ENCODE measurements at places on chromosomes 3 and 15. TPM values are rescaled to one million over a fixed set of nuclear protein-coding genes. Genes with fewer than 3 reads are reported as not detected.
A peak's percentile ranks its signal among the peaks of the same experiment; 100 is the strongest.

GRCh38 chr3:120427201-120427600 lies 23.6 kb downstream of the FSTL1 start:
- no peak for DNase-seq

DNA sequence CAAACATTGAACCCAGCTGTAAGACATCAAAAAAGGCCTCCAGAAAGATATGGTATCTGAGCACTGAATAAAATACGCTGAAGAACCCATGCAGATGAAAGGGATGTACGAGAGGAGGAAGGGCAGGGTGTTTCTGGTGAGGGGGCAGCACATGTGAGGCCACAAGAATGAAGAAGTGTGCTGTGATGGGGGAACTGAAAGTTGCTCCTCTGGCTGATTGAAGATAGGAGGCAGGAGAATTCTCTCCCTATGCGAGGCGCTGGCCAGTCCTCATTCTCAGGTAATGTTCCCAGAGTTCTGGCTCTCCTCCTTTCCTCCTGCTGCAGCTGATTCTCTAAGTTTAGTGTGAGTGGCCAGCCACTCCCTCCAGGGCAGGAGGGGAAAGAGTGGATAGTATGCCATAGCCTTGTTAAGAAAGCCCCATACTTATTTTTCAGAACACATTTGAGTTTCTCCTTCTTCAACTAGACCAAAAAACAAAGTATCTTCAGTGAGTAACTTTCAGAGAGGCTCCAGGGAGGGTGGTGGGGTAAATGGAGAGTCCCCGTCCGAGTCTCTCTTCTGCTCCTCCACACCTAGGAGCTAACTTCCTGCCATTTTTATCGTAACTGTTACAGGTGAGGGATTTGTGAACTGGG lies 26.9 kb upstream of the MYO1E start:
- no peak for DNase-seq

DNA sequence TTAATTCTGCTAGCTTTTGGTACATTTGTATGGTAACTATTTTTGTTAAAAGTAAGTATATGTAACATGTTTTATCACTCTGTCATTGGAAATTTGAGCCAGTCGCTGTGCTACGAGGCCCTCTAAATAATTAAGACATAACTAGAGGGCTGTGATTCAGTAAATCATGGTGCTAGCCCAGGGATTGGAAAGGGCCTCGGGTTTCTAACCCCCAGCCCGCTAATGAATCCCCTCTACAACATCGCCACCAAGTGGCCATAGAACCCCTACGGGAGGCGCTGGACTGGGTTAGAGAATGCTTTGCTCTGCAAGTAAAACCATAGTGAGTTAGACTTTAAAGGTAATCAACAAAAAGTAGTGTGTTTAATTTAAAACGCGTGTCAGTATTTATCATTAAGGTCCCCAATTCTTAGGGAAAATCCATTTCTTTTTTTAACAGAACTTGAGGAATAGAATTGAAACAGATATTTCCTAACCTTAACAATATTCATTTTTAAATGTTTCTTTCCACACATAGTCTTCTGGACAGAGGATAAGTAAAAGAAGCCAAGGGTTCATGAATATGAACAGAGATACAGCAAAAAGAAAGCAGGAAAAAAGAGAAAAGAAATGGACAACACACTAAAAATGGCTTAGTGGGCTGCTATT lies 744.7 kb downstream of the EPHA3 start:
- peak; percentile 1 for DNase-seq

DNA sequence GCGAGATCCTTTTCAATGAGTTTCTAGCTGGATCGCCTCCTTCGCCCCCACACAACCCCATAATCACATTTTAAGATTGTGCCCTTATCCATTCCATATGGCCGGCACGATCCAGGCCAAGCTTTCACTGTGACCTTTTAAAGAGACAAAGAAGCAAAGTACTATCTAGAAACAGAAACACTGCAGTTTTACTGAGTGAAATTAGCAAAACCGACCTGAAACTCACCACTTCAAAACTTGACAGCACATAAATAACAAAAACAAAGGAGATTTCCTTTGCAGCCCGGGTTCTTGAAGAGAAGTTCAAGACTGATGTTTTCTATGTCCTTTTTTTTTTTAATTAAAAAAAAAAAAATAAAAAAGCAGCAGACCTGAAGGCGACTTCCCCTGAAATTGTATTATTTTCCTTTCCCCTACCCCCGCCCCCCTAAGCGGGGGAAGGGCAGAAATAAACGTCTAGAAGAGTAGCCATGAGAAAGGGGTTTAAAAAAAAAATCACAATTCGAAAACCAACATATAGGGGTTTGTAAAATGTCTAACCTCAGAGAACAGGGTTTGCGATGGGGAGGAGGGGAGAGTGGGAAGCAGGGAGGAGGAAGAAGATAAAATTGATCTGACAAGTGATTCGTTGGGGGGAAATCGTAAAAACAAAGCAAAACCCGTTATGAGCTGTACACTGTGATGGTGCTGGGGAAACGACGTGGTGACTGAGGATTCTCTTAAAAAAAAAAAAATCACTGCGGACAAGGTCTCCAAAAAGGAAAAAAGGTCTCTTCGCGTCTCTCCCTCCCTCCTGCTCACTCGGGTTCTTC lies 1.5 kb downstream of the SATB1 start:
- DNase-seq = peak; percentile 81

DNA sequence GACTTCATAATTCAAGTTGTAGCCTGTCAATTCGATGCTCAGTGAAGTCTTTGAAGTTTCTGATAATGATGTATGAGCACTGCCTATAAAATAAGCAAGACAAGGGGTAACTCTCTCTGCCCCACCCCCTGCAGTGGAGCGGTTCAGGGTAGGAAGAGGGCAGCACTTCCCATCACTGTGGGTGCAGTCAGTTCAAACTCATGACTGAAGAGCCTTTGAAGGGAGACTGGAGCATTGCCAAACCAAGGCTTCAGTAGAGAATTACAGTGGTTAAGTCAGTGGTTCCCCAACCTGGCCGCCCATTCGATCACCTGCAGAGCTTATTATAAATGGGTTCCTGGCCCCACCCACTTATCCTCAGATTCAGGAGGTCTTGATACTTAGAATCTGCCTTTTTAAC lies 190.6 kb downstream of the SHQ1 start:
- peak; percentile 74 for DNase-seq

DNA sequence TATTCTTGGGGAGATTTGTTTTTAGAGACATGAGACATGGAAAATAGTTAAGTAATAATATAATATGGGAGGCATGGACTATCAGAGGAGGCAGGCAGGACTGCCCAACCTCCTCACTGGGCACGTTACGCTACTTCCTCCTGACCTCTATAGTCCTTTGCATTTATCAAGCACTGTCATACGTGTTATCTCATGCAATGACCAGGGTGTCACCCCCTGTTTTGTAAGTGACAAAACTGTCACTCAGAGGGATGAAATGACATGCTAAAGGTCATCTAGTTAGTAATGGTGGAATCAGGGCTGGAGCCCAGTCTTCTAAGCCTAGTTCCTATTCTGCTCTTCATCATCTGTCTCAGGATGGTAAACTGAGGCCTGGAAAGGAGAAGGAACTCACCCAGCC lies 66.7 kb downstream of the ST6GAL1 start:
- DNase-seq = no peak

- no peak for DNase-seq
Measured at GRCh38 chr3:62375655-62376453, 2.5 kb upstream of the FEZF2 start.

GRCh38 chr15:77038312-77039216 lies 32.3 kb downstream of the TSPAN3 start:
- DNase-seq = peak; percentile 37

- DNase-seq = no peak
Measured at GRCh38 chr3:192331749-192332385, 395.5 kb downstream of the FGF12 start.

DNA sequence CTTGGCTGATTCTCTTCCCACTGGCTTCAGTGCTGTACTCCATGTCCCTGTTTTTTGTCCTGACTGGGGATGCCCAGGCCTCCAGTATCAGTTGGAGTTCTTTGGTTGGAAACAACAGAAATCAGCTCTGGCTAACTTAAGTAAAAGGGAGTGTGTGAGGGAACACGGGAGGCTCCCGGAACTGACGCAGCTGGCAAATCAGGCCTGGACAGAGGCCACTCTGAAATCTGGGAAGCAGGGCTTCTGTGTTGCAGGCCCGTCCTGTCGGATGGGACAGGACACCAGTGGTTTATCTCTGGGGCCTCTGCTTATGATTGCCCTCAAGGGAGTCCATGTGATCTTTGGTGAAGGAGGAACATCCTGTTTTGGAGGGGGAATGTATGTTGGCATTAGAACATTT lies 124.3 kb downstream of the CHCHD6 start:
- no peak for DNase-seq

DNA sequence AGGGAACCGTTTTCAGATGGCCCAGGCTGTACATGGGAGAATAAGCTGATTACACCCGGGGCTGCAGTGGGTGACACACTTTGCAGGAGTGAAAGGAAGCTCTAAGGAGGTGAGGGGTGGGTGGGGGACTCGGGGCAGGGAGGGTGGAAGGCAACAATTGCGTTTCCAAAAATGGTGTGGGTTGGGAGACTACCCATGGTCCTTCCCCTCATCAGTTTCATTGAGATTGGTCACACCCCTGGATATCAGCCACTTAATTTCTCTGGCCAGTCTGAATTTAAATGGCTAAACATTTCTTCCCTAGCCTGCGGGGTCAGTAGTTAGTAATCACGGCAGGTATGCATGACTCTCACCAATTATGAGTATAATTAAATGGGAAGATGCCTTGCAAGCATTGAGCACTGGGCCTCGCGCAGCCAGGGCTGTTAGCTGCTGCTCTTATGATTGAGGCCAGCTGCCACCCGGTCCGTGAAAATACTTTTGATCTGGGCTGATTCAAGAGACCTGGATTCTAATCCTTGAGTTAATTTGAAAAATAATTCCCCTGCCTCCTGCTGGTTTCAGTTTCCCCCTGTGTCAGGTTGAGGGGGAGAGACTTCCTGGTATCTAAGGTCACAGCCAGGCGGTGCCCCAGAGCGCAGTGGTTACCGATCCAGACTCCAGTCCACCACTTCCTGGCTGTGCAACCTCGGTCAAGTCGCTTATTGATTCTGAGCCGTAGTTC lies 23.3 kb downstream of the SLC6A6 start:
- DNase-seq = peak; percentile 75

The P2RY13 gene
- not detected for total RNA-seq

DNA sequence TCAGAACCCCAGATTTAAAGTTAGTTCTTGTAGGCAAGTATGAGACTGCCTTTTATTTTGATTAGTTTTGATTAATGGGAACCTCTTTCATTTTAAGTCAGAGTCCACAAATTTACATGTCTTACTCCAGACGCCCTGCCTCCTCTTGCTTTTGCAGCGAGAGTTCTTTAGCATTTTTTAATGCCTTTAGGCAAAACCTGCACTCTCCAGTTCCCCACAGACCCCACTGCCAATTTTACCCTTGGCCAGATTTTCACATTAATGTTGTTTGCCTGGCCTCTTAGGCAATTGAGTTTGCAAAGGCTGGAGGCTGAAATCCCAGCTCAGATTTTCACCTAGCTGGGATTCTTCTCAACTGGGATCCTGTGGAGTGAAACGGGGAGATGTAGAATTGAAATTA lies 85.8 kb downstream of the GAP43 start:
- no peak for DNase-seq

GRCh38 chr15:88684345-88684744 lies 45.5 kb downstream of the ISG20 start:
- DNase-seq = no peak

DNA sequence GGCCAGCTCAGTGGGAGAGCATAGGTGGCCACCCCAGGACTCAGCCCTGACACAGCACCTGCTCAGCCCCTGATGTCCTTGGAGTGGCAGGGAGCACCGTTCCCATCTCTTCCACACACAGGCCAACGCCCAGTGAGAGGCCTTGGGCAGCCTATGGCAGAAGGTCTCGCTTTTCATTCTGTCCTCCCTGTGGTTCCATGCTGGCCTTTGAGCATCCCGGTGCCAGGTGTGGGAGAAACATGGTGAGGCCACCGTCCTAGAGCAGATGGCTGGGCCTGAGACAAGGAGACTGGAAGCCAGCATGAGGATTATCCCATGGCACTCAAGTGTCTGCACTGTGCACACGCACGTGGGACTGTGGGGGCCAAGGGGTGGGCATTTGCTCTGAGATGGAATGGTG lies 25.1 kb downstream of the ADCY5 start:
- no peak for DNase-seq

DNA sequence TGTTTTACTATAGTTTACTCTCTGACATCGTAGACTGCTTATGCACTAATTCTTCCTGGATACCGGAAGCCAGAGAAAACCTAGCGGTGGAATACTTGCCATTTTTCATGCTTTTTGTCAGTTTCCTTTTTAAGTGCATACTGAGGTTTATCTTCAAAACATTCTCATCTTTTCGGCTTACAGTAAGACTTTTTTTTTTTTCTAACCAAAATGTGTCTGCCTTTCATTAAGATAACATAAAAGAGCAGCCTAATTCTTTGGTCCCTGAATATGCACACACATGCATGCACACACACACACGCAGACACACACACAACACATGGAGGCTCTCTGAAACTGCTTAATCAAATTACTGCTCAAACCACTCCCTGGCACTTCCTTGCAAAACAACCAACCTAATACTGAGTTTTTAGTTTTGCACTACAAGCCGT lies 1.3 kb downstream of the ZNF445 start:
- DNase-seq = peak; percentile 6

GRCh38 chr3:137509354-137510045 lies 254.6 kb upstream of the SOX14 start:
- no peak for DNase-seq

GRCh38 chr3:148697306-148698189 lies at the start of gene AGTR1:
Gene AGTR1 (plus strand): TSS chr3:148697903. CDS start chr3:148741036, 43,133 bp downstream.
- DNase-seq = no peak

DNA sequence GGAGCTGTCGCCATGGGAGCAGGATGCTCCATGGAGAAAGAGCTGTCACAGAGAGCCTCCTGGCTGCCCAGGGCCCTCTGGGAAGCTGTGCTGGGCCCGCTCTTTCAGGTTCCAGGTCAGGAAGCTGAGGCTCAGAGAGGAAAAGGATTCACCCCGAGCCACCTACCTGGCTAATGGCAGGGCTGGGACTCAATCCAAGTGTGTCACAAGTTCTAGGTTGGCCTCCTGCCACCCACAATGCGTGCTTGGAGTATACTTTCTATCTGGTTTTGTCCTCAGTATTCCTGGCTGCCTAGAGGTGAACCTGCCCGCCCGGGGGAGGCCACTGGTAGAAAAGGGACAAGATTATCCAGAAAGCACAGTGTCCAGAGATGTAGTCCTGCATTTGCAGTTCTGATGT lies 23.6 kb downstream of the FAH start:
- DNase-seq = no peak

GRCh38 chr15:78808550-78808949 lies 2.7 kb downstream of the ADAMTS7 start:
- peak; percentile 45 for DNase-seq

GRCh38 chr15:64749999-64750657 lies 25.3 kb downstream of the RBPMS2 start:
- peak; percentile 11 for DNase-seq

- DNase-seq = no peak
Measured at GRCh38 chr3:95798628-95799027, 1015.8 kb upstream of the EPHA6 start.

DNA sequence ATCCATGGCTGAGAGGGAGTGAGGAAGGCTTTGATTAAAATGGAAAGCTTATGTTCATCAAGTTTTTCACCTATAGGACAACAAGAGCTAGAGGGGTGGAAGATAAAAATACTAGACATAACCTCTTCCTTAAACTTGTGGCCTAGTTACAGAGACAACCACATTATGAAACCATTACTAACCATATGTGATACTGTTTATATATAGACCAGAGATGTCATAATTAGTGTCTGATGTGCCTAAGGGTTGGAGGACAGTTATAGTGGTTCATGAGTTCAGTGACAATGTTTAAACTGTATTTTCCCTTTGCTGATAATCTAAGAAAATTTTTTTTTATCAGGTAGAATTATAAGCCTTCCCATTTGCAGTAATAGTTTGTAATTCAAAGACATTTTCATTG lies 23.7 kb downstream of the PHLDB2 start:
- DNase-seq = no peak

- no peak for DNase-seq
Measured at GRCh38 chr15:49023354-49023753, 22.9 kb downstream of the SECISBP2L start.
